ENCODE measurements at places on chromosomes 4 and X.

- no peak for DNase-seq
Measured at GRCh38 chrX:17414027-17414658, 39.1 kb downstream of the NHS start.

GRCh38 chr4:534101-534575 lies 35.1 kb downstream of the PIGG start:
- no peak for DNase-seq

DNA sequence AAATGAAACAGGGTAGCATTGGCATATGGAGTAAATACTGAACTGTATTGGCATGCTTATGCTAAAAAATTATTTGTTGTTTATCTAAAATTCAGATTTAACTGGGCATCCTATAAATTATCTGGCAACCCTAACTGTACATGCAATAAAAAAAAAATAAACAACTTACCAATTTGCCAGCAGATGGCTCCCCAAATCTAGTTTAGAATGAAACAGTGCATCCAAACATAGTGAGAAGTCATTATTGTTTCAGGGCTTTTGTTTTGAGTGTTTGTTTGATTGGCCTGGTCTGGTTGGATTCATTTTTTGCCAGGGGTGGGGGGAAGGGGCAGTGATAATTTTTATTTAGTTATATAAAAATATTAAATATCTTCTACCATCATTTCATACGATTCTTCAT lies 12.8 kb upstream of the NSUN7 start:
- DNase-seq: no peak

DNA sequence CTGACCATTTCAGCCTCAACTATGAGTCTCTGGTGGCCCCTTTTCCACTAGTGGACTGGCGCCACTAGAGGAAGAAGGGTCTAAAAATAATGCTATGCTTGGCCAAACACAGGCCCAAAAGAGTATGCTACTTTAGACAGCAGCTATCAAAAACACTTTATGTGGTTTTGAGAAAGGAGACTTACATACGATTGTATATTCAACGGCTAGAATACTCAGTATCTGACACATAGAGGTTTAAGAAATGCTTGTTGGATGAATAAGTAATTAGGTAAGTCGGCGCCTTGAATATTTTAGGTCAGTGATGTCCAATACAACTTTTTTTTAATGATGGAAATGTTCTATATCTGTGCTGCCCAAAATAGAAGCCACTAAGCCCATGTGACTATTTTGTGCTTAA lies 25.7 kb upstream of the TMPRSS11A start:
- DNase-seq: no peak

GRCh38 chr4:47068986-47069385 lies 37.6 kb downstream of the GABRB1 start:
- DNase-seq: no peak

GRCh38 chr4:5782829-5783476 lies 72.0 kb downstream of the EVC start:
- DNase-seq: no peak

DNA sequence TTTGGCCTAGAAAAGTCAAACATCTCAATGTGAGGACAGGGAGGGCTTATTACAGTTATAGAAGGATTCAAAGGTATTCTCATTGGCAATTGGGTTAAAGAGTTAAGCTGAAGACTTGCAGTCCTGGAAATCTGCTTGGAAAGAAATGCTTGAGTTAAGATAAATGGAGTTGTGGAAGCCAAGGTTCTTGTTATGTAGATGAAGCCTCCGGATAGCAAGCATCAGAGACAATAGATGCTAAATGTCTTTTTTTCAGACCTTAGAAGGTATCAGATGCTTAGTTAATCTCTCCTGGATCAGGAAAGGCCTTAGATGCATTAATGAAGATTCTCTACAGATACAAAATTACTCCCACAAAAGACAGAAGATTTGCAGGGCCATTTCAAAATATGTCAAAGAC lies 299.3 kb downstream of the CFAP47 start:
- DNase-seq: no peak

DNA sequence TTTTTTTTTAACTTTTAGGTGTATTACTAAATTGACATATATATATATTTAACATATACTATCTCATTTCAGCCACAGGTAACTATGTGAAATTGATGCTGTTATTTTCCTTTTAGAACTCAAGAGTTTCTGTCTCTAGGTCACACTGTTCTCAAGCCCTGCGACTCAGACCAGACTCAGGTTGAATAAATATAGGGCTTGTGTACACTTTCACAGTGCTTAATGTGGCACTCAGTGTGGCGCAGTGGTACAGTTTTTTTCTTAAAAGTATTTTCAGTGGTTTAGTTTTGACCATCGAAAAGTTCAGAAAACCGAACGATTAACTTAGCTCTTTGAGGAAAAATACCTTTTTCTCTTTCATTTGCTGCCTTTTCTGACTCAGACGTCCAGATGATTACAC lies 24.7 kb downstream of the PACRGL start:
- DNase-seq: no peak

- no peak for DNase-seq
Measured at GRCh38 chrX:9555354-9555753, 90.5 kb downstream of the TBL1X start.

- DNase-seq: no peak
Measured at GRCh38 chr4:185773419-185773818, 38.6 kb downstream of the SORBS2 start.

GRCh38 chr4:187027272-187027671 lies 303.6 kb upstream of the FAT1 start:
- DNase-seq: no peak

DNA sequence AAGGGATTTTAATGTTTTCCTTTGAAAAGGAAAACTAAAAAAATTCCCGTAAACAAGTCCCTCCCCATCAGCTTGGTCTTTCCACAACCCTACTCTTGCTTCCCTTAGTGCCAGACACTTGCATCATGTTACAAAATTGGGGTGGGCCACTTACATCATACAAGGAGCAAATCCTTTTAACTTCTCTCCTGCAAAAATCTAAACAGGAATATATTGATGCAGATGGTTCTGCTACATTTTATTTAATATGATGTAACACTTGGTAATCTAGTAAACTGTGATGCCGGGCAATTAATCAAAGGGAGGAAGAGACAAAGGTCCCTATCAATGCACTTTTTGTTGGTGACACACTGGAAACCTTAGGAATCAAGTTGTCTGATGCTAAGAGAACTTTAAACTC lies 125.3 kb downstream of the UBE2K start:
- DNase-seq: no peak

DNA sequence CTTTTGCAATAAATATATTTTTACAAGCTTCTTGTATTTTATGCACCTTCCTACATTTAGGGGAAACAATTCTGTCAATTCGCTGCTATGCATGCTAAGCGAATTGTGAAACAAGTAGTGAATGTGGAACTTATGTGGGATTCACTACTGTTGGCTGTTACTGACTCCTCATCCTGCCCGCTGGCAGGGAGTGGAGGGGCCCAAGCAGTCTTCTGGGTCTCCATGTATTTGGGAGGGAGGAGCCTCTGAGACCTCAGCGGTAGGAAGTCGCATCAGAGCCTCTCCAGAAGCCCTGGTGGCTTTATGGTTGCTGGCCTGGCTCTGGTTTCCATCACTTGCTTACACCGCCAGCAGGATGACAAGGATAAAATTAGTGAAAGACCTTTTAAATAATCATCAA lies 3.7 kb upstream of the SETD7 start:
- DNase-seq: no peak

- DNase-seq: no peak
Measured at GRCh38 chr4:35493977-35494376, 750.3 kb downstream of the ARAP2 start.

DNA sequence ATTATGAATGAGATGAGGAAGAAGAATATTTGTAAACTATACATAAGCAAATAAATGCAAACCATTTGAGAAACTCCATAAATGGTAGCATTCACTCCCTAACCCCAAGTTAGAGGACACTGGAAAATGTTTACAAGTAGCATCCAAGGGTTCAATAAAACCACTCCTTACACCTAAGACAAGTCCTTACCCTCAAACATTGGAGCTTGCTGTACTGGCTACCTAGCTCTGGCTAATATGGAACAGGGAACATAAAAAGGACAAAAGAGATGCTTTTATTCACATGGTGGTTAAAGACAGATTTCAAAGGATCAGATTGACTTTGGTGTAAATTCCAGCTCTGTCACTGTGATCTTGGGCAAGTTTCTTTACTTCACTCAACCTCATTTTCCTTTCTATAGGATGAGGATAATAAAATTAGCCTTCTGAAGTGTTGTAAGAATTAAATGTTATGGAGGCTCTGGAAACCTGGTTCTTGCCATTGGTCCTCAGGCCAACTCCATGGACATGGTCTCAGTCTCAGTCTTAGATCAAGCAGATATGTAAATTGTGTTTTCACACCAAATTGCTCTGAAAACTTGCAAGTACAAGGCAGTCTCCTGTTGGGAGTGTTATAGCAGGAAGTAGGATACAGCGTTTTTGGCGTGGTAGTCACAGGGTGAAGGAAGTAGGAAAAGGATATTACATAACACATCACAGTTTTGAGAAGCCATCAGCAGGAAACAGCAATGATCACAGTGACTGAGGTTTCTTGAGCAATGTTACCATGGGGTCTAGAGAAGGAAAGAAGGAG lies 3.3 kb downstream of the CXCL1 start:
- DNase-seq: no peak

GRCh38 chr4:180665994-180666824 lies 1577.0 kb upstream of the TENM3 start:
- no peak for DNase-seq

DNA sequence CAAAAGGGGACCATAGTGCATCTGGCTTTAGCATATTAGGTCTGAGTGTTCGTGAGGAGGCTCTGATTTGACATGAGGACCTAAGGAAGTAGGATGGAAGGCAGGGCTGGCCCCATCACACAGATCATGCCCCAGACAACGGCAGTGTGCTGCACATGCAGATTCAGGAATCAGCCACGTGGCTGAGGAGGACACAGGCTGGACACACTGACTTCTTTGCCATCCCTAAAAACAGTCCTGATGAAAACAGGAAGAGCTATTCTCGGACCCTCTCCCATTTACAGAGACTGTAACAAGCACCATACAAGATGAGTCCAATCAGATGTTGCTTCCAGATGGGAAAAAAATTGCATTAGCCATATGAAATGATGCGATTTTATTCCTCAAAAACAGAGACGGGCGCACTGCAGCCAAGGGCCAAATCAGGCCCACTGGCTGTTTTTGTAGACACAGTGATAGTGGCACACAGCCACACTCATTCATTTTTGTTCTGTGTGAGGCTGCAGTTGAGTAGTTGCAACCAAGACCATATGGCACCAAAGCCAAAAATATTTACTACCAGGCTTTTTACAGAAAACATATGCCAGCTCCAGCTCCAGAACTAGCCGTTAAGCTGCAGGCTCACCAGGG lies 41.0 kb downstream of the ACSL1 start:
- no peak for DNase-seq

DNA sequence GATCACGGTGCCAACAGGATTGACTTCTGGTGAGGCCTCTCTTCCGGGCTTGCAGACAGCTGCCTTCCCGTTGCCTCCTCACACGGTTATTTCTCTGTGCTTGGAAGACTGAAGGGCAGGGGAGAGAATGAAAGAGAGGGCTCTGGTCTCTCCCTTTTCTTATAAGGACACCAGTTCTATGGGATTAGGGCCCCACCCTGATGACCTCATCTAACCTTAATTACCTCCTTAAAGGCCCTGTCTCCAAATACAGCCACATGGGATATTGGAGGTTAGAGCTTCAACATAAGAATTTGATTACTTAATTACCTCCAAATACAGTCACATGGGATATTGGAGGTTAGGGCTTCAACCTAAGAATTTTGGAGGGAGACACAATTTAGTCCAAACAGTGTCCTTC lies 46.5 kb downstream of the EVC start:
- no peak for DNase-seq

DNA sequence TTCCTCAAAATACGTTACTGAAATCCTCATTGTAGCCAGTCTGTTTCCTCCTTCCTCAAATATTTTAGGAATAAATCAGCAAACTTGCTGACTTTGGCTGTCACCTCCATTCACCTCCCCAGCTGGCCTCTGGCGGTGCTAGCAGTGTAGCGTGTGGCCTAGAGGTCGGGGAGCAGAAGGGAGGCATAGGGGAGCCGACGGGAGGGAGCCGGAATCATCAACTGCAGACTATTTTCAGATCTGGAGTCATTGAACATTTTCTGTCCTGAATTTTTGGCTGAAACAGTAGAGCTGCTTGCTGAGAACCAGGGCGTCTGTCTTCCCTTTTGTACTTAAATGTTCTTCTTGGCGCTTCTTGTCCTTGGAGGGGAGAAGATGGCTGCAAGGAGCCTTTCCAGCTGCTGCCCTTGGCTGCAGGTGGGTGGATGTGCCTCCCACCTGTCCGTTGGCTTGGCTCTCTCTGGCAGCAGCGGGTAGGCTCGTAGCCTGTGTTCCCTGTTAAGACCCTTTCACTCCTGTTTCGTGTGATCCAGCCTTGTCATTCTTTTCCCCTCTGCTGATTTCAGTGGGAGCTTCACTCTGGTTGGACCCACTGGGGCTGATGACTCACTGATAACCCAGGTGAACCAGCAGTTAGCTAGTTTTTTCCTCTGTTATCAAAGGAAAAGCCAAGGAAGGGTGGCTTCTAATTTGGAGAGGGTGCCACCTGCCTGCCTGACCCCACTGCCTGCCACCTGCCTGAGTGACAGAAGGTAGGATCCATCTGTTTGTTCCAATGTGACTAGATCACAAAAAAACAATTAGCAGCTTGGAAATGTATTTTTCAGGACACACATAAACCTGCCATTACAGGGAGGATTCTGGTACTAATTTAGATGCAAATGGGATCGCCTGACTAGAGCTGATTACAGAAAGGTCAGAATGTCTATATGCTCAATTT lies 135.9 kb downstream of the GATB start:
- DNase-seq: no peak

DNA sequence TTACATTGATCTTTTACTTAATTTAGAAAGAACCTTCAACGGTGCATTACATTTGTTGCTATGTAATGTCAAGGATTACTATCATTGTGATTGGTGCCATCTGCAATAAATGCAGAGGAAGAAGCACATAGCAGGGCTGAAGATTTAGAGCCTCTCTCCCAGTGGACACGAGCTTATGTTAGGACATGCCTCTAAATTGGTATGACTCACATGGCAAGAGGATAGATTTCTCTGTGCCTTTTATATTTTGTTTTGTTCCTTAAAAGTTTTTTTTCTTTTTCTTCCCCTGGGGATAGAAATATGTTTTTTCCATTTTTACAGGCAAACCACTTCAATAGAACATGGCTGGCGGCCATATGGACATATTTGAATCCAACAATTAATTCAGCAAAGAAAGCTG lies 205.0 kb upstream of the HAND2 start:
- DNase-seq: no peak

DNA sequence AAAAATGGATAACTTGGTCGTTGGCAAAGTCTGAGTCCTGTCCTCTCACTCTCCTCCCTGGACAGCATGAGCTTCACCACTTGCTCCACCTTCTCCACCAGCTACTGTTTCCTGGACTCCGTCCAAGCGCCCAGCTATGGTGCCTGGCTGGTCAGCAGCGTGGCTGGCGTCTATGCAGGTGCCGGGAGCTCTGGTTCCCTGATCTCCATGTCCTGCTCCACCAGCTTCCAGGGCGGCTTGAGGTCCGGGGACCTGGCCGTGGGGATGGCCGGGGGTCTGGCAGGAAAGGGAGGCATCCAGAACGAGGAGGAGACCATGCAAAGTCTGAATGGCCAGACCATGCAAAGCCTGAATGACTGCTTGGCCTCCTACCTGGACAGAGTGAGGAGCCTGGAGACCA lies 100.8 kb downstream of the NCAPG start:
- DNase-seq: no peak

GRCh38 chr4:6019316-6020263 lies 1.4 kb upstream of the C4orf50 start:
- DNase-seq: no peak
